GM12891 (cell line): ENCODE measurements at places on chromosomes 11 and 22.

- no peak for DNase-seq
Measured at GRCh38 chr22:22720724-22721261, 76.4 kb downstream of the GGTLC2 start.

DNA sequence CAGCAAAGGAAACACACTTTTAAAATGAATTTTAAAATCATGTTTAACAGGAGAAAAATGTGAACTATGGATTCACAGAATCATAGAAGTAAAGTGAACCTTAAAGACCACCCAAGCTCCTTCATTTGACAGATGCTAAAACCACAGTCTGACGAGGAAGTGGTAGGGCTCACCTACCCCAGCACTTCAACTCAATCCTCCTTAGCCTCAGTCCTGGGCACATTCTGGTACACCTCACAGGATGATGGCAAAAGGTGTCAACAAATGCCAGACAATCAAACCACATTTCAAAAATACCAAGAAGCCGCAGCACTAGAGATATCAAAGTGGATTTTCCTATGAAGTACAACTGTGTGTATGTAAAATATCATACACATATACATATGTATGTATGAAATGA, 43.1 kb downstream of the PITPNB start:
- no peak for DNase-seq

- DNase-seq = no peak
Measured at GRCh38 chr22:24181996-24182899, 961 bp downstream of the SUSD2 start.

- no peak for DNase-seq
Measured at GRCh38 chr22:33476716-33477115, 418.5 kb upstream of the SYN3 start.

DNA sequence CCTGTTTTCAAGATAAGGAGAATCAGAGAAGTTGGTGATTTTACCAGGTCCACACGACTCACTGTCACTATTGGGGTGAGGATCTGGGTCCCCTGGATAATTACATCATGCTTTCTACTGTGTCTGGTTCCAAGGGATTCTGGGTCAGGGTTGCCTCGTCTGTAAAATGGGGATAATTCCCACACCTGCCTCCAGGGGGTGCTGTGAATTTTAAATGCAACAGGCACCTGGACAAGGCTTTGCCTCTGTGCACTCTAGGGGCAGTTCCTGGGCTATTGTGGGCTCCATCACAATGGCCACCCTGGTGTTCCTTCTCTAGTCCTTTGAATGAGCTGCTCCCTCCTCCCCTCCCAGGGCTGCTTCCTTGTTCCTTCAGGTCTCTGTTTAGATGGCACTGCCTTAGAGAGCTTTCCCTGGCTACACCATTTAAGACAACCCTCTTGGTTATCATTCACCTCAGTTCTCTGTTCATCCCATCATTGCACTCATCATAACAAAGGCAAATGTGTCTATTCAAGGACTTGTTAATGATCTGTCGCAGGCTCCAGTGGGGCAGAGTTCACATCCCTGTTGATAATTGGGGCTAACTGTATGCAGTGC, 178.6 kb downstream of the MIAT start:
- peak; percentile 37 for DNase-seq

DNA sequence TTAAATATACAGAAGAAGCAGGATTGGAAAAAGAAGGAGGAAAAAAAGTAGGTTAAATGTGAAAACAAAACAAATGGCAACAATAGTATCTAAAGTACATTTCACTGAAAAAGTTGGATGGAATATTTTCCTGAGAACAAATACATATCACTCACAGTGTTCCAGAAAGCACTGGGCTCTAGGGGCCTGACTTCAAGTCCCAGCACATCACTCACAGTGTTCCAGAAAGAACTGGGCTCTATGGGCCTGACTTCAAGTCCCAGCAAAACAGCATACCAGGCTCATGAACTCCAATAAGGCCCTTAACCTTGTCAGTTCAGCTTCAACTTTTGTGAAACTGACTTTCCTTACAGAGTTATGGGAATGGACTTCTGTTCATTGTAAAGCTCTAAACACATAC, 46.0 kb upstream of the CCDC34 start:
- no peak for DNase-seq

DNA sequence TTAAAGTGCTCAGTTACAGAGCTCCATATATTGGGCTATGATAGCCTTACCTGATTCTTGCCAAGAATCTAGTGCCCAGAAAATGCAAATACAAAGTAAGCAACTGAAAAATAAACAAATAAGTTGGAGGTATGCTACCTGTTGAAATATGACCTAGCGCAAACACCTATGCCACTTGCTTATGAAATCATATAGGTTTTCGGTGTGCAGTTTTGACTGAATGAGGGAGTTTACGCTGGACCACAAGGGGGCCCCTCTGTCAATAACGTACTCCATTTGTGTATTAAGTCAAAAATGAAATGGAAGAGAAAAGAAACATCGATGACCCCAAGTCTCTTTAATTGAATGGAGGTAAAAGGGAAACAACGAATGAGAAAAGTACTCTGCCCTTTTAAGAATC, 84.9 kb upstream of the TRIM77 start:
- DNase-seq = no peak

DNA sequence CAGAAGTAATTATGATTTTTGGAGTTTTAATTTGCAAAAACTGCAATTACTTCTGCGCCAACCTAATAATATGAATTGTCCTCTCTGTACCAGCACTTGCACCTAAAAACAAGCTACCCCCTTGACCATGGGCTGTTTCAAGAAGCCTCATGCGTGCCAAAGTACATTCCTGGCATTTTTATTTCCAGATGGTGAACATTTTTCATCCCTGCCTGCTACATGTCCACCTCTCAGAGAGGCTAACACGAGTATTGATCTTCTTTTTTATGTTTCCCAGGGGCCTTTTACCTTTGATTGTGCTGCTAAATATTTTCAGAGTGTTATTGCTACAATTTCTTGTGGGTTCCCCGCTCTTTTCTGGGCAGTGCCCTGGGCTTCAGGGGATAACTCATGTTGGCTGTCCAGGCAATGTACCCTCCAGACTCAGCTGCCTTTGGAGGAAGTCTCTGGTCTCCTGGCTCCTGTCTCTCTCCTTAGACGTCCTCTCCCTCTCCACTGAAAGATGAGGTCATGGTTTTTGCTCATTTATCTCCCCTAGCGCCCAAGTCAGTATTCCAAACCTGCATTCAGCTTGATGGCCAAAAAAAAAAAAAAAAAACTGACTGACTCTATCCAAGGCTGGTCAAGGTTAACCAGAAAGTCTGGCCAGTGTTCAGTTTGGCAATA, 86.2 kb upstream of the ASPHD2 start:
- DNase-seq = no peak

DNA sequence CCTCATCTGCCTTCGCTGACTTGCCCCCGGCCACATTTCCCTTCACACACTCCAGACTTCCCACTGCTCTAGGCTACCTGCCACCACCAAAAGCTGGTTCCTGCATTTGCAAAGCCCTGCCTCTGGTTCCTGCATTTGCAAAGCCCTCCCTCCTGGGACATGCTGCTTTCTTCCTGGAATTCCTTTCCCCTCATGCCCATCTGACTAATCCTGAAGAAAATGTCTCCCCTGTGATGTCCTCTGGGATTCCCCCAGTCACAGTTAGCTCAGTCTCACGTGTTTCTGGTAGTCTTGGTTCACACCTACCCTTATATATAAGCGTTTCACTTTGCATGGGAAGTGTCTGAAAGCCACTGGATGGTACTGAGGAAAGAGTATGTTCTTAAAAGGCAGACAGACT, 206.9 kb downstream of the DBX1 start:
- no peak for DNase-seq

- DNase-seq = no peak
Measured at GRCh38 chr11:112643416-112643815, 317.8 kb upstream of the NCAM1 start.

DNA sequence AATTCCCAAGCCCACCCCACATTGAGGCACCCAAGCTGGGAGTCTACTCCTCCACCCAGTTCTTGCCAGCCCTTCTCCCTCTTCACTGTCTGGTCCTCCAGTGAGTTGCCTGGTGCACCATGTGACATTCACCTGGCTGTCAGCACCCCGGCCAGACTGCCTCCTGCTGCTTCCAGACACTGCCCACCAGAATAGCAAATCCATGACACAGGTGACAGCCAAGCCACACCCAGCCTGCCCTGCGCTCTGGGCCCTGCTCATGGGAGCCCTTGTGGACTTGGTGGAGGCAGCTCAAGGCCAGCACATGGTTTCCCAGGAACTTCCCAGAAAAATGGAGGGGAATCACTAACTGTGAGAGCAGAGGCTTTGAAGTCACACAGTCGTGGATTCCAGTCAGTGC, 96.3 kb upstream of the CSNK2A3 start:
- DNase-seq = no peak

- DNase-seq = no peak
Measured at GRCh38 chr11:125167954-125168835, 3.6 kb downstream of the PKNOX2 start.

DNA sequence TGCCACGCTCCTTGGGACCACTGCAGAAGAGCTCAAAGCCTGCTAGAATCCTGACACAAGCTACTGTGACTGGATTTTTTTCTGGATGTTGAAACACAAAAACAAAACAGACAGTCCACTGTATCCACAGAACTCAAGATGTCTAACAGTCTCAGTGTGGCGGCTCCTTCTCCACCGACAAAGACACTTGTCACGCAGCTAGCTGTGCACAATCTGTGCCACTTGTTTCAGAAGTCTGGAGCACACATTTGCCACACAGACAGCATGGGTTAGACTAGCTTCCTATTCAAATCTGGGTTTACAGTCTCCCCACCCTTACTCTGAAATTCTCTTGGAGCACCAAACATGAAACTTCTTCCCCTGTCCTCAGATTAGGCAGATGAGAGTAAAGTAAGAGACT, 99.2 kb downstream of the GALNT18 start:
- DNase-seq = no peak

GRCh38 chr11:65165410-65166317, 4.4 kb upstream of the SPDYC start:
- no peak for DNase-seq

GRCh38 chr22:22799561-22799960, 88.1 kb upstream of the IGLL5 start:
- no peak for DNase-seq

DNA sequence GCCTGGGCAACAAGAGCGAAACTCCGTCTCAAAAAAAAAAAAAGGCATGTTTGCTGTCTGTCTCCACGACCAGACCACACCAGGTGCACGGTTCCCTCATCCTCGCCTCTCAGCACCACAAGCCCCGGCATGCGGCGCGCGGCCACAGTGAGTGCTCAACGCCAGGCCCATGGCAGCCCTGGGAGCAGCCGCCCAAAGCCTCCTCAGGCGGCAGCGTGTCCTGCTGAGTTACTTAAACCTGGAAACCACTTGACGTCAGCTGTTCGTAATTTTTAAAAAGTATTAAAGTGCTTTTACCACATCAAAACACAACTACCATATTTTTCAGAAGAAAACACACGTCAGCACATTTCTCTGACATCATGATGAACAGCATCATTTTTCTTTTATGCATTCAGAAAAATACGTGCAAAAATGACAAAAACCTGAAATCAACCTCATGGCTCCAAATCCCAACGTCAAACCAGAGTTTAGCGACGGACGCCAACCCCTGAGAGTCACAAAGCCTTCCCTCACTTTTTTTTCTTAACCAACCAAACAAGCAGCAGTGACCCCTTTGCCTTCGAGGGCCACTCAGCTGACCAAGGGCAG, 2.1 kb downstream of the DEAF1 start:
- no peak for DNase-seq

- DNase-seq = peak; percentile 100
Measured at GRCh38 chr22:46116491-46116958, 33.8 kb upstream of the PPARA start.
